ENCODE measurements at places on chromosomes 6 and 20. TPM values are rescaled to one million over a fixed set of nuclear protein-coding genes. Genes with fewer than 3 reads are reported as not detected.

RNF39 gene
- not detected for total RNA-seq

OXT gene
- not detected for total RNA-seq

FKBP1C gene
- total RNA-seq: 0.09 TPM

TSPO2 gene
- not detected for total RNA-seq

GRCh38 chr6:139882977-139883728, 508.7 kb upstream of the CITED2 start:
- H3K4me3 ChIP-seq: no peak overlapping the region
- DNase-seq: peak; percentile 15
- H3K27ac ChIP-seq: peak overlapping the region; percentile 58
- no peaks in the 10 kb centered on the region for H3K27me3 ChIP-seq

DNA sequence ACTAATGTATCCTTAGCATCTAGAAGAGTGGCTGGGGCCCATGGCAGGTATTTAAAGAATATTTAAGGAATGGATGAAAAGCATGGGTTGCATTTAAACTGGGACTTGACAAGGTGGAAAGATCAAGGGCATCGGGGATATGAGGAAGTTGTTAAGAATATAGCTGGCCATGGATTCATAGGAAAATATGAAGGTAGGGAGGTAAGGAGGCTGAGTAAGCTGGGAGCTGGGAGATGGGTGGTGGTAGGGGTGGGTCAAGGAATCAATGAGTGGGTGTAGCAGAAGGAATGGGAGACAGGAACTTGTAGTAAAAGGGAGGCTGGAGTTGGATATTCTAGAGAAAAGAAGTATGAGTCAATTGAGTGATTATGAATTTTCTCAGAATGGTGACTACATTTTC, 44.0 kb upstream of the MOCS1 start:
- DNase-seq: no peak
- H3K27ac ChIP-seq: no peak overlapping the region
- no peaks in the 10 kb centered on the region for H3K36me3 ChIP-seq
- no peaks in the 10 kb centered on the region for H3K27me3 ChIP-seq

DNA sequence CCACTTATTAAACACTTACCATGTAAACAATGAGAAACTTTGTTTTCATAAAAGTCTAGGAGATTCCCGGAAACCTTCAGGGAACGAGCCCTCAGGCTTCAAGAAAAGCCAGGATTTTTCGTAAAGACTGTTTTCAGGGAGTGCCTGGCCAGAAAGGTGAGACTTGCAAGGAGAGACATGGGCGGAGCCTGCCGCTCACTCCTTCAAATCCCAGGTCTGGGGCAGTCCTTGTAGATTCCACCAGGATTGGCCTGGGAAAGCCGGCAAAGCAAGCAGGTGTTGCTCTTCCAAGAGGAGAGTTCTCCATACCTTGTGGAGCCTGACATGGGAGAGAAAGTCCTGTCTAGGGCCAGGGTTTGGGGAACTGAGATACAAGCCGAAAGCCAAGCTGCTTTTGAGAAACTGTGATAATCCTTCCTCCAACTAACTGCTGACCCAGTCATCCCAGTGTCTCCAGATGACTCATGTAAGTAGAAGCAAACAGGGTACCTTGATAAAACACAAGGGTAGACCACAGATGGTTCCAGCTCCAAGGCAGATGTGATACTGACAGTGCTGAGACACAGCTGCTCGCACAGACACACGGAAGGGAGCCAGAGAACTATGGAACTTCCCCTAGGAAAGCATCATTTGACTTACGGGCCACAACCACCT, 69.4 kb upstream of the NAA20 start:
- peaks cover 35% of the 10 kb centered on the region for H3K4me1 ChIP-seq
- H3K27me3 ChIP-seq: no peaks in the 10 kb centered on the region
- H3K4me3 ChIP-seq: no peak overlapping the region
- no peaks in the 10 kb centered on the region for H3K36me3 ChIP-seq
- peak overlapping the region; percentile 43 for H3K27ac ChIP-seq

Data from SJSA1 (cell line).